Lower lobe of right lung (tissue), 2 donors: ENCODE measurements at places on chromosomes 16 and 17.

DNA sequence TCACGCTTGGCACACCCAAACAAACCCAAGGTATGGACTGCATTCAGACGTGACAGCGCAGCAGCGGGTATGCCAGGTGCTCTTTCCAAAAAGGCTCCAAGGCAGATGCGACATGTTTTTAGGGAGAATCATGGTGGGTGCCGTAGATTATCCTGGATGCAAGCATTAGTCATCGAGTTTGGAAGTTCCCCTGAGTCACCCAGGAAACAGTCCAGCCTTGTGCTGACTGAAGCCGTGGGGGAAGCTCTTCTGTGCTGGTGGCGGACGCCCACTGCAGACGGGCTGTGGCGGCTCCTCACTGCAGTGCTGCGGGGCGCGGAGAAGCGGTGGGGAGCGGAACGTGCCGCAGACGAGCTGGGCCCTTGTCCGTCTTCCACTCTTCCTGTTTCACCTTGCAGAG, 13.9 kb downstream of the JPT2 start:
- DNase-seq: no peak

GRCh38 chr17:55237268-55237667, 27.5 kb upstream of the HLF start:
- no peak for DNase-seq

DNA sequence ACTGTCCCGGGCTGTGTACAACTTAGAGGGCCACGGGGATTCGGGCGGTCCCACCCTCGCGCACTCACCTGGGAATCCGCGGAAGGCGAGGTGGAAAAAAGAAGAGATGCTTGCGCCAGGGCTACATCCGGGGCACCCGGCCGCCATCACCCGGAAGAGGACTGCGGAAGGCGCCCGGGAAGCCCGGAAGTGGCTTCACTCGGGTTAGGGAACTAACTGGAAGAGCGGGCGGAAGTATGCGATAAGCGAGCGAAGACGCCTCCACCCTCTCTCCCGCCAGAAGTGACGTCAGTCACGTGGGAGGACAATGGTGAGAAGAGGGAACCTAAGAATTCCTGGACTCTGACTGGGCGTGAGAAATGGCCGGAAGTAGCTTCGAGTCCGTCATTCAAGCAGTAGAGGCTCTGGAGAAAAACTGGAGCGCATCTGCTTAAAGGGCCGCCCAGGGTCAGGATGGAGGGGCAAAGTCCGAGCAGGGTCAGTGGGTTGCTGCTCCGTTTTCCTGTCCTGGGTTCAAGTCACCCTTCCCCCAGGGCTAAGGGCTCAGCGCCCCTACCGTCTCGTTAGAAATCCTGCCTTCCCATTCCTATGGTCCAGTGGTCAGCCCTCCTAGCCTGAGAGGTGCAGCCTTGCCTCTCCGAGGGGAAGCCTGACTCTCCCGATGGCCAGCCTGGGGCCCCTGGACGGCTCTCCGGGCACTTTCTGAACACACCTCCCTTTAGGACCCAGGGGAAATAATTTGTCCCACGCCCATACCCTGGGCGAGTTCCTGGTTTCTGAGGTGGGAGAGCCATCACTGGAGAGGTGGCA, at the start of gene CD2BP2:
CD2BP2 (minus strand) TSS at position 165 of the 810 bp plus-strand sequence. CDS start 627 bp downstream, outside the sequence.
- peak; percentile 97 for DNase-seq

DNA sequence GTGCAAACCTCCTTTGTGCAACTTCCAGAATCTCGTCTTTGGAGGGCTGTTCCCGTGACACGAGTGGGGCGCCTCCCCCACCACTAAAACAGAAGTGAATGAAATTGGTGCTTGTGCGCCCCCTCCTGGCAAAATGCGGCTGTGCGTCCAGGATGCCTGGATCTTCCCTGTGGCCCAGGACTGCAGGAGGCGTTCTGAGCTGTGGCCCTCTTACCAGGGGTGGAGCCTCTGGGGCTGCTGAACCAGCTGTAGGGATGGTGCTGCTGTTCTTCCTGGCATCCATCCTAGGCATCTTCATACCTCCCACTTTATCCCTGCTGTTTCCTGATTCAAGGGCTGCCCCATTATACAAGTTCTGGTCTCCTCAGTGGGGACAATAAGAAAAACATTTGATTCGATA, 18.5 kb upstream of the NAGLU start:
- peak; percentile 91 for DNase-seq

DNA sequence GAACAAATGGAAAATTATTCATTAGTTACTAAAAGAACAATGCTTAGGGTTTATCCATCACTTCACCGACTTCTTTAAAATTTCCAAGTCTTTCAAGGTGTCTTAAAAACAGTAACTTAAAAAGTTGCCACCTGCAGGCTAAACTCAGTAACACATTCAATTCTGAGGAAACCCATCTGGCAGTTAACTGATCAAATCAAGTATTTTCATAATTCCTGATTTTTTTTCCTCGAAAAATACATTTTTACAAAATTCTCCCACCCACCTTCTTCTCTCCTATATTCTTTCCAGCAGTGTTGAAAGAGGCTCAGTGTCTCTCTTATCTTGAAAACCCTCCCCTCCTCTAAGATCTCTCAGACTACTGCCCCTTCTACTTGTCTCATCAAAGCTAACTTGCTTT, 29.9 kb downstream of the PARN start:
- no peak for DNase-seq

DNA sequence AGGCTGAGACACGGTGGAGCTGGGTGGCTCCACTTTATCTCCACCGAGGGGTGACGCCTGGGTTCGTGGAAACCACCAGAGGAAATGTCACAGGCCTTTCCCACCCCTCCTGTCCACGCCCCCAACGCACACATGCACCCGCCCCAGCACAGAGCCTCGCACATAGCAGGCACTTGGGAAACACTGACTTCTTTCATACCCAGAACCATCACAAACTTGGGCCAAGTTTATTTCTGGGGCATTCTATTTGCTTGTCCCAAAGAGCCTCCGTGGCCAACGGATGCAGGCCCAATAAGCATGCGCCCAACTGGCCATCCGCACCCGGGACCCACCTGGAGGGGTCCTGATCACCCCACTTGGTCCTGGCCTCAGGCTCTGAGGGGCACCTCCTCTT, 3.3 kb downstream of the BCAR1 start:
- DNase-seq: no peak

DNA sequence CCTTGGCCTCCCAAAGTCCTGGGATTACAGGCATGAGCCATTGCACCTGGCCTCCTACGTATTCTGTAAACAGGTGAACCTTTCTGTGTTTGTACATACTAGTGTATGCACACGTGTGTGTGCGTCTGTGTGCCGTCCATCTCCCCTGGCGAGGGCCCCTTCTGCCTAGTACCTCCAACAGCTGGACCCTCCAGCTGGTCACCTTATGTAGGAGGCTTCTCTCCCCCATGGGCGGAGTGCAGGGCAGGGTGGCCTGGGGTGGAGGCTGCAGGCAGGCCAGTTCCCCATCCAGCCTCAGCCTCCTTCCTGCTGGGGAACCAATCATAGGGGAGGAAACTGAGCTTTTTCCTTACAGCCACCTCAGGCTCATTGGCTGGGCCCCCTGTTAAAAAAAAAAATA, 24.4 kb upstream of the DOC2B start:
- no peak for DNase-seq

DNA sequence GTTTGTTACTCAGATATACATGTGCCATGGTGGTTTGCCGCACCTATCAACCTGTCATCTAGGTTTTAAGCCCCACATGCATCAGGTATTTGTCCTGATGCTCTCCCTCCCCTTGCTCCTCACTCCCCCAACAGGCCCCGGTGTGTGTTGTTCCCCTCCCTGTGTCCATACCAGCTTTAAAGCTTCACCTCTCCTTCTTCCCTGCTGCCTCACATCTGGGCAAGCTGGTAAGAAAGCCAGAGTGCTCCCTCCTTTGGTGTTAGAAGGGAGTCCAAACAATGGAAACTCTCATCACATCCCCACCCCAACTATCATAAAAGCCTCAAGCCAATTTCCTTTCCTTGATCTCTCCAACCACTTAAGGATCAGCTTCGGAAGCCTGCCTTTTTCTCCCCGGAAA, 1115.6 kb upstream of the GOT2 start:
- DNase-seq: no peak

DNA sequence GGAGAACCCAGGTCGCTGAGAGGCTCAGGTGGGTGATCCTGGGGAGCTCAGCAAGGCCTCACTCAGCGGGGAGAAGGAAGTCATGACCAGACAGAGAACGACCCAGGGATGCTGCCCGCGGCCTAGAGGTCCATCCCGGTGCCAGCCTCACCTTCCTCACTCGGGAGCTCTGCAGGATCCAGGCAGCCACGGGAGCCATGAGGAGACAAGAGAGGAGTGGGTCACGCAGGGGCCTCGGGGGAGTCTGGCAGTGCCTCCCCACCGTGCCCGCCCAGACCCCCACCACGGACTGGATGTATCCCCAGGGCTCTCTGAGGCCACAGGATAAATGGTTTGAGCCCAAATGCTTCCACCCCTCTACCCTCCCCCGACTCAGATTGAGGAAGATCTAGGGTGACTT, 10.7 kb downstream of the ATP2A3 start:
- no peak for DNase-seq

GRCh38 chr17:36008998-36009665, 7.8 kb upstream of the CCL15 start:
- no peak for DNase-seq

DNA sequence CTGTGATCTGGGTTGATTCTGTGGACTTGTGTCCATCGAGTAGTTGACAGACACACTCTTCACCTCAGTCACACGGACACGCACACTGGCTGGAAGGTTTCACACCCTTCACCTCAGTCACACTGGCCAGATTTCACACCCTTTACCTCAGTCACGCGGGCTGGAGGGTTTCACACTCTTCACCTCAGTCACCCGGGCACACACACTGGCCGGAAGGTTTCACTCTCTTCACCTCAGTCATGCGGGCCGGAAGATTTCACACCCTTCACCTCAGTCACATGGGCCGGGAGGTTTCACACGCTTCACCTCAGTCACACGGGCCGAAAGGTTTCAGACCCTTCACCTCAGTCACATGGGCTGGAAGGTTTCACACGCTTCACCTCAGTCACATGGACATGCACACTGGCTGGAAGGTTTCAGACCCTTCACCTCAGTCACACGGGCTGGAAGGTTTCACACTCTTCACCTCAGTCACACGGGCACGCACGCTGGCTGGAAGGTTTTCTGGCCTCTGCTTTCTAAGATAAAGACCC, 96.2 kb downstream of the PGS1 start:
- no peak for DNase-seq

DNA sequence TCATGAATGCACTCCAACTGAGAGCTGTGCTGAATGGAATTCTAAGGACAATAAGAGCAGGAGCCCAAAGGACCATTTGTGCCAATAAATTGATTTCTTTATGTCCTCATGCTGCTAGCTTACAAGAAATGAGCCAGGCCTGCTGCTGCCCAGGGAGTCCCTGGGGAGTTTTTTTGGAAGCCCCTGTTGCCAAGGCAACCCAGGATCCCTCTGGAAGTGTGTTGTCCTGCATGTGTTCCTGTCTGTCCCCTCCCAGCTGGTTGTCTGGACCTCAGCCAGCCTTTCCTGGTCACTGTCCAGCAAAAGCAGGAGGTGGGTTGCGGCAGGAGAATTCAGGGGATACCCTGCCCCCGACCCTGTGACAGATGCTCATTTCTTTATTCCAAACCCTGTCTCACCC, 51.0 kb upstream of the GPRC5B start:
- DNase-seq: no peak

GRCh38 chr16:1772908-1773702, at the start of gene MRPS34:
Gene MRPS34, minus strand, starts transcription at chr16:1773134. Its CDS starts 15 bp downstream, at chr16:1773119.
- peak; percentile 88 for DNase-seq

- DNase-seq: no peak
These were observed 4.4 kb downstream of the RNF166 start for GRCh38 chr16:88701581-88702370.

DNA sequence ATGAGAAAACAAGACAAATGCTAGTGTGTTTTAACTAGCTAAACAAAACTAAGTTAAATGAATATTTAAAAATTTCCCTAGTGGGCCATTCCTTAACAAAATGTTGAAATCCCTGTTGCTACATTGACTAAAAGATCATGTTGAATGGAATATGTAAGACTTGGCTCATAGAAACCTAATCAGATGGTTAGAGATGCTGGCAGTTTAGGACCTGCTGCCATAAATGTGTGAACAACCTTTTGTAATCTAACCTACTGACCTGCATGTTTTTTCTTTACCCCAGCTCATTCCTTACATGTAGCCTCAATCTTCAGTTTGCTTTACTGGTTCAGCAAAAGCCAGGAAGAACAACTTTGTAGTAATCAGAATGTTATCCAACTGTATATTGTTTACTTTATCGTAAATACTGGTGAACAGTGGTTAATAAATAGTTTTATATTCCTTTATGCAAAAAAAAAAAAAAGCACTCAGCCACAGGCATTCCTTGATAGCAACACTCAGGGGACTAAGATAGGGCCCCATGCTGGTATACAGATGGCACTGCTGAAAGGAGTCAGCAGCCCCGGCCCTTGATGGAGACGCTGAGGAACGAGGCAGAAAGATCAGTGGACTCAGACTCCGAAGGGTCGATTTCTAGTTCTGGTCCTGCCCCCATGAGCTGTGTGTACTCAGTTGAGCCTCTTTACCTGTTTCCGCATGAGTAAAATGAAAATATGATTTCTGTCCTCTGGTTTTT, 78.2 kb downstream of the MARF1 start:
- no peak for DNase-seq

DNA sequence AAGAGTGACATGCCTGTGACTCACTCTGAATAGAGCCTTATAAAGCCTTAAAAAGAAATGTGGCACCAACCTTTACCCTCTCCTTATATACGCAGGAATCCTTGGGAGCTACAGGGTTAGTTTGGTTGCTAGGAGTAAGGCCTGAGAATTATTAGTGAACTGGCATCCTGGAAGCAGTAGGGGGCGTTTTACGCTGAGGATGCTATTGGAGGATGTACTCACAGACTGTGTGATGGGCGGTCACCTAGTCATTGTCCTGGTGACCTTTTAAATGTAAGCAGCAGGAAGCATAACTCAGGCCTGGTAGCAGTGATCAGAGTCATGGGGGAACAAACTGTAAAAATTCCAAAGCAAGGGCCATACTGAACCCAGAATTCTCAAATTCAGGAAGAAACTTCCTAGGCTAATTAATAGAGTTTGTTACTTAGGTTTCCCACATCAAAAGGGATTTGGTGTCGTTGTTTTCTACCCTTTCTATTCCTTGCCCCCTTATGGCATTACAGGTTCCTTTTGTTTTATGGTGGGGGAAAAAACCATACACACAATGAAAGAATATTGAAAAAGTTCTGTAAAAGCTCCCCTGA, 153.8 kb downstream of the SNX11 start:
- DNase-seq: no peak

DNA sequence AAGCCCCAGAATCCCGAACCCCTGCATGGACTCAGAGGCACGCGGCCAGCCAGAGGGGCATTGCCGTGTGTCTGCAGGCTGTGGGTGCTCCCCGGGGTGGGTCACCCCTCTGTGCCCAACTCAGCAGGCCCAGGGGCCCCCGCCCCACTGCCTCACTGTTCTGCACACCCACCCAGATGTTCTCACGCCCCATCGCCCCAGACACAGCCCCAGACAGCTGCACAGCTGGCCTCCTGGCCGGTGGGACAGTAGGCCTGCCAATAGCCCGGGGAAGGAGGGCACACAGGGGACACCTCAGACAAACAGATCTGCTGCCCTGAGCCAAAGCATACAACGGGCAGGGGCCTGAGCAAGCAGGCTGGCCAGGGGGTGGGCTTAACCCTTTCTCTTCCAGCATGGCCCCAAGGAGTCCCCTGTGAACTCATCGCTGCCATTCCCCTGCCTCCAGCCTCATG, 27.6 kb upstream of the NXPH3 start:
- DNase-seq: no peak
